ENCODE measurements at places on chromosomes 1 and 21.

DNA sequence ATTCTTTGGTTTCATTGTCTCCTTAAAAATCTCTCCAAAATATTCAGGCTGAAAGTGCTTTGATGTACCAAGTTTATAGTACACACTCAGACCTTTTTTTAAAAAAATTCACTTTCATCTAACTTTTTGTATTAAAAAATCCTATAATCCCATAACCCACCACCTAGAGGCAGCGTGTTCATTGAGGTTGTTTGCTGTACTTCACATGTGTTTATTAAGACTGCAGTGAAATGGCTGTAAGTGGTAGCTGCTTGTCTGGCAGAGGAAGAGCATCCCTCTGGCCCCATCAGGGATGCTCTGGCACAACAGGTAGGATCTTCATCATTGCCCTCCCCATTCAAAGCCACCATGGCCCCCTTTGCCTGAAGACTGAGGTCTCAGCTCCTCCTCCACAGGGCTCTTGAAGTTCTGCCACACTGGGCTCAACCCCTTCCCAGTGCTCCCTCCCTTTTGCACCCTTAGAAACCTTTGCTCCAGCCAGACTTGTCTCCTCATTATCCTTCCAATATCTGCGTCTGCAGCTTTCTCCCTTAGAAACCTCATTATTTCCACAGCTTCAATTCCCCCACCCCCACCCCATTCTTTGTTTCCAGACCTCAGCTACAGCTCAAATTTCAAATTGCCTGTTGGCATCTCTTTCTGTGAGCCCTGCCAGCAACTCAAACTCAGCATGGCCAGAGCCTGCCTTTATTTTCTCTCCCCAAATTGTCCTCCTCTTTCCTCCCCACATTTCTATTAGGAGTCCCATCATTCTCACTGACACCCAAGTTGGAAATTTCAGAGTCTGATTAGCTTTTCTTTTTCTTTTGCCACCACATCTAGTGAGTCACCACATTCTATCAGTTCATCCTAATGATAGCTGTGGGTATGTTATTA, 369.6 kb upstream of the USP24 start:
- DNase-seq: no peak

DNA sequence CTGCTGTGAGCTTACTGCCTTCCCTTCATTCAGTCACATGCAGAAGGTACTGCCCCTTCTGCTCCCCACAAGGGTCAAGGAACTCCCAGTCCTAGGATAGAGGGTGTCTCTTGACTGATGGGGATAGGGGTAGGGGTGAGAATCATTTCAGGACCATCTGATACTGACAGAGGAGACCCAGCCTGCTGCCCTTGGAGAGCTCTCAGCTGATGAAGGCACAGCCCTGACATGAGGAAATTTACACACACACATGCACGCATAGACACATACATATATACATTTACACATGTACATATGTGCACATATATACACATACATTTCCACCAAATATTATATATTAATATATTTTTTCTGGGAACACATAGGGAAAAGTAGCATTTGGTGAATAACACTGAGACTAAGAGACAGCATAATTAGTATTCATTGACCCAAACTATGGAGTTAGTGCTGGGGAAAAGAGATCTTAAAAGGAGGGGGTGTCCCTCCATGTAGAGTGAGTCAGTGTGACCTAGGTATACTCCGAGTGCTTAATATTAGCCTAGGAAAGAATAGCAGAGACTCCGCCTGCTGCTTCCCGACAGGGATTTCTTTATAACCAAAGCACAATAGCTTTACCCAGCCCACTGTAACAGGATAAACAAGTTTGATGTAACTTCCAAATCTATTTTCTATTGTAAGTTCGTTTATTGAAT, 27.6 kb upstream of the HHAT start:
- DNase-seq: no peak

DNA sequence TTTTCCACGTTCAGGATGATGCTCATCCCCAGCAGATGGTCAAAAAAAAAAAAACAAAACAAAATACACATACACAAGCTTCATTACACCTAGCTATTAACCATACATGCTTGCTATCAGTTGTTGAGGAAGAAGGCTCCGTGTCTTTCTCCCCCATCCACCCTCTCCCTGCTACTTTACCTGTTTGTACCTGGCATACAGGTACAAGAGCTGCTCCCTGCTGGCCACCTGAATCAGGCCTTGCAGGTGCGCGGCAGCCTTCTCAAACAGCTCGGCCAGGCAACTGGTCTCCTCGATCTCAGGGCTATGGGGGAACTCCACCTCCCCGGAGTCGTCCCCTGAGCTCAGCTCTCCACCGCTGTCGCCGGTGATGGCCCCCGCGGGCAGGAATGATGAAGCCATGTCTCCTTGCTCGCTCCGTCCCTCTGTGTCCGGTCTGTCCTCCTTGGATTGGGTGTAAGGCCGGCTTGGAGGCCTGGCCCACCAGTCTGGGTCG, 464 bp downstream of the ACBD6 start:
- no peak for DNase-seq

GRCh38 chr1:221634606-221635005, 107.3 kb downstream of the DUSP10 start:
- DNase-seq: no peak

DNA sequence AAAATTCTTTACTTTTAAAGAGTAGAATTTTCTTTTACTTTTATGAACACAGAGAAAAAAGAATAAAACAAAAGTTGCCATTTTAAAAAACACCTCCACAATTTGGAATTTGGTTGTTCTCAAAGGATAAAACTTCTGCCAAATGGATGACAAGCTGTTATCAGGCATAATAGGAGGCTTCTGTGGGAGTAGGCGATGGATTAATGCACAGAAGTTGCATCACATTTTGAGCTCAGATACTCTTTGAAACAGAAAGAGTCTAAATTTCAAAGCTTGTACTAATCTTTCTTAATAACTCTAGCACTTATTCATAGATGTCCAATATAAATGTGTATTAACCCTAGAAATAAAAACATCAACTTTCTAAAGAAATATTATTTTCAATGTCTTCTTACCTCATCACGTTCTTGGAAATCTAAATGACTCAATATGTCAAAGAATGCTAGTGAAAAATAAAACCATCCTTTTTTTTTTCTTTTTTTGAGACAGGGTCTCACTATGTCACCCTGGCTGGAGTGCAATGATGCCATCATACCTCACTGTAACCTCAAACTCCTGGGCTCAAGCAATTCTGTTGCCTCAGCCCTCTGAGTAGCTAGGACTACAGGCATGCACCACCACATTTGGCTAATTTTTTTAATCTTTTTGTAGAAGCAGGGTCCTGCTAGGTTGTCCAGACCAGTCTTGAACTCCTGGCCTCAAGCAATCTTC, 112.8 kb upstream of the USP25 start:
- no peak for DNase-seq

- DNase-seq: no peak
Measured at GRCh38 chr1:207897188-207897587, 13.7 kb downstream of the CD34 start.

GRCh38 chr1:63042278-63042677, 258.3 kb downstream of the ATG4C start:
- no peak for DNase-seq

DNA sequence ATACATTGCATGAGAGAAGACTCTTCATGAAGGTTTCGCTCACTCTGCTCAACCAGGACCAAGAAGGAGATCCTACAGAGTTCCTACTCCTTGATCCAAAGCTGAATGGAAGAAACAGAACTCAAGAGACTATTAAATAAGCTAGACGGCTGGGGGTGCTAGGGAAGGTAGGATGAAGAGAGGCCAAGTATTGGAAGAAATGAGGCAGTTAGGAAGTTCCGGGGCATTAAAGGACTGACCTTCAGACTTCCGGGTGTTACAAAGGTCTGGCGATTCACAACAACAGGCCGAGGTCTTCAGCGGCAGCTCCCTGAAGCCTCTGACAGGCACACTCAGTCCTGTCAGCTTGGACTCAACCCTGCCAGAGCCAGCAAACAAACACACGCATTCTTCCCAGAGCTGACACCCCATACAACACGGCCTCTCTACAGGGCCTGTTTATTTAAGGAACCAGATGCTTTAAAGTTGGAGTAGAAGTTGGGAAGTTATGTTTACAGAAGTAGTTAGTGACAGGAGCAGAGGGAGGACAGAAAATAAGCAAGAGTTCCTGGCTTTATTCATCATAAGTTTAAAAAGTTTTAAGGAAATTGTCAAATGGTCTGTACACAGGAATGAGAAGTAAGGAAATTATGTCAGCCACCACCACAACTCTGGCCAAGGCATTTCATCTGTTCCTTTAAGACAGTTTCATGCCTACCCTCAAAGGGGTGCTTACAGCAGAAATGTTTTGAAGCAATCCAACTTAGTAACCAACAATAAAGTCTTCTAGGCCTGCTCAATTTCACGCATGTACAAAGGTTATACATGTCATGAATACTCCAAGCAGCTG, 4.7 kb downstream of the SORT1 start:
- peak; percentile 79 for DNase-seq

- no peak for DNase-seq
Measured at GRCh38 chr1:218353656-218354055, 8.5 kb downstream of the TGFB2 start.

- no peak for DNase-seq
Measured at GRCh38 chr1:84282780-84283333, 18.7 kb upstream of the SAMD13 start.

DNA sequence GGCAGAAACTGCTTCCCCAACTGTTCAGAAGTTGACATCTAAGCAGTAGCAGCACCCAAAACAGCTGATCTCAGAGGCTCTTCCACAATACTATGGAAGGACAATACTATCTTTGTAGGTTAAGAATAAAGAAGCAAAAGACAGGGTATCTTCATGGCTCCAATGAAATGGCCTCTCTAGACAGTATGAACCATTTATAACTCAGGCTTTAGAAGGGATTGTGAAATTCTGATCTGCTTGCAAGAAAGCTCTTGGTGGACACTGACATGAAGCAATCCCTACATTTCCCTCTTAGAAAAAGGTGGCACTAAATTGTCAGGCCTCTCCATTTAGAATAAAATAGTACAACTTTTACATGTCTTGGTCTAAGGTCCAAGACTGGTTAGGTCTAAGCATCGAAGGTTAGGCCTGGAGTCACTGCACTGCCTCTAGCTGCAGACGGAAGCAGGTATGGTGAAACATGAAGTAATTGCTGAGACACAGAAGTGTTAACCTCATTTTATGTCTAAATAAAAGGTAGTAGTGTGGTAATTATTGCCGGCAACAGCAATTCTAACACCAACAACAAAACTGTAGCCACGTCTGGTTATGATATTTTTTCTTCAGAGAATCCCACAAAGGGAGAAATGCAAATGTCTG, 50.6 kb upstream of the HP1BP3 start:
- DNase-seq: peak; percentile 78
